ENCODE measurements at places on chromosomes 3 and 15. TPM values are rescaled to one million over a fixed set of nuclear protein-coding genes. Genes with fewer than 3 reads are reported as not detected.
A peak's percentile ranks its signal among the peaks of the same experiment; 100 is the strongest.

GRCh38 chr3:170692720-170693119 lies 106.8 kb upstream of the SLC7A14 start:
- no peaks in the 10 kb centered on the region for H3K36me3 ChIP-seq
- no peak for DNase-seq
- H3K27ac ChIP-seq, result no peak overlapping the region

- H3K4me1 ChIP-seq, result no peaks in the 10 kb centered on the region
- H3K27me3 ChIP-seq, result peaks cover 2% of the 10 kb centered on the region
- H3K27ac ChIP-seq, result no peak overlapping the region
- peak; percentile 74 for DNase-seq
- H3K4me3 ChIP-seq, result peak overlapping the region; percentile 18
Measured at GRCh38 chr3:130276203-130276803, 69.2 kb upstream of the COL6A5 start.

GRCh38 chr3:196431181-196432136 lies 768 bp downstream of the UBXN7 start:
- H3K4me1 ChIP-seq, result peaks cover 3% of the 10 kb centered on the region
- H3K27ac ChIP-seq, result peak overlapping the region; percentile 73
- H3K36me3 ChIP-seq, result no peaks in the 10 kb centered on the region
- peak overlapping the region; percentile 99 for H3K4me3 ChIP-seq
- no peaks in the 10 kb centered on the region for H3K27me3 ChIP-seq

- no peak overlapping the region for H3K27ac ChIP-seq
- no peaks in the 10 kb centered on the region for H3K27me3 ChIP-seq
- DNase-seq, result peak; percentile 43
Measured at GRCh38 chr15:66775127-66776105, 73.4 kb downstream of the SMAD6 start.

- no peaks in the 10 kb centered on the region for H3K27me3 ChIP-seq
- H3K4me1 ChIP-seq, result peaks cover 15% of the 10 kb centered on the region
- DNase-seq, result peak; percentile 55
Measured at GRCh38 chr3:71062037-71062932, 521.2 kb downstream of the FOXP1 start.

DNA sequence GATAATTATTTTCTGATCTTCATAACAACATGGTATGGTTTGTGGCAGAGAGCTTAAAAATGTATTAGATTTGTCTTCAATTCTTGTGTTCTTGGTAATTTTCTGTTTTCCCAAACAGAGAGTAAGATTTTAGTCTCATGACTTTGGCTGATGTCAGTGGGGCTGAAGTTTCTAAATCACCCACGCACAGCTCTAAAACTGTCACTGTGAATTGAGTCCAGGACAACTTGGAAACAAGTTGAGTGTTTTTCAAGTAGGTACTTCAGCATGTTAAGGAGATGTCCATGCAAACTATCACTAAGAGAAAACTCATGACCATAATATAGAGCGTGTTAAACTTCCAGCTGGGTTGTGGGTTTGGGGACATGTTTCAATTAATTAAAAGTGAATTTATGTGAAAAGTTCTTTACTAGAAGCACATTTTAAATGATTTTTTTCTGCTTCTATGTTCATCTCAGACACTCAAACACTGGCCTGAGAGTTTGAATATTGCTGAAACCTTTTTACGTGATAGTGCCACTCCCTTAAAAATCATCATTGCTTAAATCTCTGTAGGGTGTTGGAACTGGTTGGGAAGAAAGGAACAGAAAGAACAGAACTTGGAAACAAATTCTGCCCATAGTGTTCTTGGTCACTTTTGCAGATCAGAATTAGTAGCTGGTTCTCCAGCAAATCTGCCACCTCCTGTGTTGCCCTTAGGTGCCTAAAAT lies 89.8 kb downstream of the KLHL25 start:
- H3K27me3 ChIP-seq, result no peaks in the 10 kb centered on the region
- DNase-seq, result no peak
- no peak overlapping the region for H3K27ac ChIP-seq
- no peaks in the 10 kb centered on the region for H3K36me3 ChIP-seq
- H3K4me1 ChIP-seq, result peaks cover 23% of the 10 kb centered on the region
- no peak overlapping the region for H3K4me3 ChIP-seq

GRCh38 chr3:169668957-169669741 lies 5.6 kb upstream of the MECOM start:
- DNase-seq, result peak; percentile 75
- no peaks in the 10 kb centered on the region for H3K36me3 ChIP-seq
- H3K27me3 ChIP-seq, result peaks cover 23% of the 10 kb centered on the region
- H3K4me1 ChIP-seq, result no peaks in the 10 kb centered on the region

DNA sequence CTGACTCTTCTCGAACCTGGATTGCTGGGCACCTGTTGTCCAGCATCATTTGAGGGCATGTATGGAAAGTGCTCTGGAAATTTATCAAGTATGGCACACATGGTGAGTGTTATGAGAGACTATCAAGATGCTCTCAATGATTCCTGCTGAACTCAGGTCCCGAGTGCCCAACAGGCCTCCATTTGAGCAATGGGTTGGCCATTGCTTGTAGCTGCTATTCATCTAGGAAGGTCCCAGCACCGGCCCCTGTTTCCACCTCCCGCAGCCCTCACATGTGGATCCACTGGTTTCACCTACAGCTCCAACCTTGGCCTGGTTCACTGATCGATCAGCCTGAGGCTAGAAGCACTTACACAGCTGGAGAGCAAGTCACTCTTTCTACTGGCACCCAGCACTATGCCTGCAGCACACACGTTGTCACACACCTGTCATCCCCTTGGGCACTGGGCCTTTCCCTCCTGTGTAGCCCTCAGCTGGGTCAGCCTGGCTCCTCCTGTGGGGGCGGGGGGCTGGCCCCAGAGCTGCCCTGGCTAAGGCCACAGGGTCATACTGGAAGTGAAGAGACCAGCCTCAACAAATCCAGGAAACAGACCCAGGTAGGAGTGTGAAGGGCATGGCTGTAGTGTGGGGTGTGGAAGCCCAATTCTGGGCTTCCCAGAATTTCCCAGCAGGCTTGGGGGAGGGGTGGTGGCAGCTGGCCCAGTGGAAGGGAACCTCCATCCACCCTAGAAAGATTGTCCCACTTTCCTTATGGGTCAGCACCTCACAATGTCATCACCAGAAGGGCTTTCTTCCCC lies 41.7 kb upstream of the SMAD3 start:
- H3K4me3 ChIP-seq, result no peak overlapping the region
- no peaks in the 10 kb centered on the region for H3K27me3 ChIP-seq
- H3K27ac ChIP-seq, result peak overlapping the region; percentile 67

GRCh38 chr3:3589715-3590130 lies 209.5 kb upstream of the LRRN1 start:
- no peak overlapping the region for H3K4me3 ChIP-seq
- DNase-seq, result peak; percentile 6
- no peaks in the 10 kb centered on the region for H3K27me3 ChIP-seq
- no peaks in the 10 kb centered on the region for H3K36me3 ChIP-seq
- no peak overlapping the region for H3K27ac ChIP-seq

DNA sequence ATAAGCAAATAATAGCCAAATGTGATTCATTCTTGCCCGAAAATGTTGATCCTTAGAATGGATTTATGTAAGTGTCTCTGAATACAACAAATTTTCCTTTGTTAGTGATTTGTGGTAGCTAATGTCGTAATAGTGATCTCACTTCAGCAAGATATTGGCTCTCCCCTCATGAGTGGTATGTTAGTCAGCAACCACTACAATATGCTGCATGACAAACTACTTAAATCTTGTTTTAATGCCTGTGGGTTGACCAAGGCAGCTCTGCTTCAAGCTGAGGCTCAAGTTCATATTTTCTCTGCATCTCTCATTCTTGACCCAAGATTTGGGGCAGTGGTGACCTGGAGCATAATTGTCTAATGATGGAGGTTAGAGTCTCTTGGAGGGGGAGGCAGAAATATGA lies 49.8 kb upstream of the GALNT15 start:
- no peaks in the 10 kb centered on the region for H3K27me3 ChIP-seq
- H3K27ac ChIP-seq, result peak overlapping the region; percentile 80
- H3K4me3 ChIP-seq, result no peak overlapping the region
- DNase-seq, result peak; percentile 99
- H3K36me3 ChIP-seq, result no peaks in the 10 kb centered on the region

GRCh38 chr3:183812761-183813445 lies 12.5 kb downstream of the MAP6D1 start:
- no peak for DNase-seq
- no peaks in the 10 kb centered on the region for H3K4me1 ChIP-seq
- no peak overlapping the region for H3K27ac ChIP-seq
- H3K4me3 ChIP-seq, result no peak overlapping the region

GRCh38 chr3:149816986-149817385 lies 4.0 kb downstream of the RNF13 start:
- H3K36me3 ChIP-seq, result no peaks in the 10 kb centered on the region
- no peak overlapping the region for H3K4me3 ChIP-seq
- no peak for DNase-seq
- peaks cover 4% of the 10 kb centered on the region for H3K4me1 ChIP-seq
- H3K27me3 ChIP-seq, result no peaks in the 10 kb centered on the region

- H3K27ac ChIP-seq, result no peak overlapping the region
Measured at GRCh38 chr3:158313338-158313927, 203.5 kb downstream of the RSRC1 start.

- H3K36me3 ChIP-seq, result no peaks in the 10 kb centered on the region
- H3K27ac ChIP-seq, result no peak overlapping the region
- H3K27me3 ChIP-seq, result no peaks in the 10 kb centered on the region
- no peaks in the 10 kb centered on the region for H3K4me1 ChIP-seq
Measured at GRCh38 chr3:188106454-188106853, 47.5 kb upstream of the LPP start.

- no peaks in the 10 kb centered on the region for H3K4me1 ChIP-seq
- H3K27ac ChIP-seq, result no peak overlapping the region
- H3K27me3 ChIP-seq, result peaks cover 24% of the 10 kb centered on the region
- H3K4me3 ChIP-seq, result no peak overlapping the region
Measured at GRCh38 chr3:128555098-128555825, 62.3 kb upstream of the GATA2 start.

- DNase-seq, result no peak
- no peaks in the 10 kb centered on the region for H3K27me3 ChIP-seq
- H3K4me1 ChIP-seq, result no peaks in the 10 kb centered on the region
- no peak overlapping the region for H3K4me3 ChIP-seq
- H3K36me3 ChIP-seq, result no peaks in the 10 kb centered on the region
Measured at GRCh38 chr3:192212979-192213378, 514.4 kb downstream of the FGF12 start.

DNA sequence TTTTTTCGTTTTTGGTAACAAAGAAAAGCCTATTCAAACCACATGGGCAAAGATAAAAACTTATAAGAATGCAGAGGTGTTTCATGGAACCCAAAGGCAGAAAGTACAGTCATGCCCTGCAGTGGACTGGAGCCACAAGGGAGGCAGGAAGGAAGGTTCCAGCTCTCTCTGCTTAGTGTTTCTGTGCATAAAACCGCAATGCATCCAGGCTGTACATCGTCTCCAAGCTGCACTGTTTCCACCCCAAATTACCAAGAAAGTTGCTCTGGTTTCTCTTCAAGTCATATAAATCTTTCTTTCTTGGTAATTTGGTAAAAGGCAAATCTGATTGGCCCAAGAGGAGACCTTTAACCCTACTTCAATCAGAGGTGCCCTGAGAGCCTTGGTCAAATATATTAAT lies 15.8 kb downstream of the TRAT1 start:
- no peaks in the 10 kb centered on the region for H3K27me3 ChIP-seq
- no peak overlapping the region for H3K4me3 ChIP-seq
- no peaks in the 10 kb centered on the region for H3K4me1 ChIP-seq

DNA sequence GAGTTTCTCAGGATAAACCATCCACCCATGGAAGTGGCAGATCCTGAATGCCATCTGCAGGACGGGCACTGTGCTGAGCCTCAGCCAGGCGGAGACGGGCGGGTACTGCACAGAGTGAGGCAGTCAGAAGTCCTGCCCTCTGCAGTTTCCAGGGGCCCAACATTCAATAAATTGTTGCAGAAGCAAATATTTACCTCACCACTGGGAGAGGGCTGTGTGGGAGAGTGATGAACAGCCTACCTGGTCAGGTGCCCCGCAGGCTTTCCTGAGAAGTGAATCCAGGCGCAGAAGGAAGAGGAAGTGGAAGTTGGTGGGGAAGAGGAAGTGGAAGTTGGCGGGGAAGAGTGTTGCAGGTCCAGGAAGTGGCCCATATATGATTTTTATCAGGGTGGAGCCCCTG lies 100.8 kb downstream of the SLCO3A1 start:
- H3K27me3 ChIP-seq, result no peaks in the 10 kb centered on the region
- H3K36me3 ChIP-seq, result no peaks in the 10 kb centered on the region
- H3K27ac ChIP-seq, result no peak overlapping the region
- DNase-seq, result no peak
- no peak overlapping the region for H3K4me3 ChIP-seq
- H3K4me1 ChIP-seq, result peaks cover 4% of the 10 kb centered on the region

- DNase-seq, result no peak
- no peak overlapping the region for H3K4me3 ChIP-seq
- H3K4me1 ChIP-seq, result no peaks in the 10 kb centered on the region
Measured at GRCh38 chr3:7876741-7877297, 624.8 kb upstream of the LMCD1 start.

GRCh38 chr3:182565916-182566796 lies 227.1 kb upstream of the ATP11B start:
- no peaks in the 10 kb centered on the region for H3K27me3 ChIP-seq
- no peaks in the 10 kb centered on the region for H3K4me1 ChIP-seq
- no peak overlapping the region for H3K4me3 ChIP-seq
- H3K36me3 ChIP-seq, result no peaks in the 10 kb centered on the region
- no peak for DNase-seq
- no peak overlapping the region for H3K27ac ChIP-seq

GRCh38 chr3:105222568-105223093 lies 144.1 kb upstream of the ALCAM start:
- H3K4me1 ChIP-seq, result no peaks in the 10 kb centered on the region
- no peak overlapping the region for H3K4me3 ChIP-seq
- no peak overlapping the region for H3K27ac ChIP-seq
- H3K27me3 ChIP-seq, result no peaks in the 10 kb centered on the region
- DNase-seq, result no peak

DNA sequence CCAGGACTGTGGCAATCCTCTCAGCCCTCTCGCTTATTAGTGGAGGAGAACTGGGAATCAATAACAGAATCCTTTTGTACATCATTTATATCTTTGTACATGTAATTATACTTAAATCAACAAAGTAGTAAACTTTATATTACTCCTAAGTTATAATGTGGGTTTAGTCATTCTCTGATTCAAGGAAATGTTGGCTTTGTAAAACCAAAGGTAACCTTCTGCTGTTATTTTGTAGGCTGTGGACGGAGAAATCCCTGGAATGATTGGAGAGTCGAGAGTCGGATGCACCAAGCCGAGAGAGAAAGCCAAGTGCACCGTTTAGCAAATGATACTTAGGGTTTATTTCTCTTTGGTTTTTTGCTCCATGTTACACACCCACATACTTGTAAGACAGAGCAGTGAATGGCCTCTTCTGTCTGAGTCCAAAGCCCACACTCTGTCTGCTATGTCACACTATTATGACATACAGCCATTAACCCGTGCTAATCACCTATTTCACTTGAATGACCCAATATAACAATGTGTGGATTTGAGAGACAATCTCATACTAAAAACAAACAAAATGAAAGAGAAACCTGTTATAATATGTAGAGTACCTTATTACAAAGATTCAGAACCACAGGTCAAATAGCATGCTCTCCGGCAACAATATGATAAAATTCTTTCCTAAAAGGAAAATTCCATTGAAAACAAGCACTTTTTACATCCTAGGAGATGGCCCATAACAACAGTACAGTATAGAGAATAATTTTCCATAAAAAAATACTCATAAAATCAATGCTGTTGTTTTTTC lies 72.2 kb downstream of the MECOM start:
- H3K4me3 ChIP-seq, result no peak overlapping the region
- no peak overlapping the region for H3K27ac ChIP-seq
- no peaks in the 10 kb centered on the region for H3K36me3 ChIP-seq
- no peaks in the 10 kb centered on the region for H3K27me3 ChIP-seq
- peak; percentile 5 for DNase-seq

SAXO2 gene
- 0.66 TPM for total RNA-seq

OXTR gene
- 3.6 TPM for total RNA-seq

POPDC2 gene
- total RNA-seq, result 0.26 TPM

TSC22D2 gene
- total RNA-seq, result 23.6 TPM

NEO1 gene
- 31.6 TPM for total RNA-seq

CHST13 gene
- under 0.01 TPM for total RNA-seq

All from fibroblast of lung (primary cell).